ENCODE measurements at places on chromosomes 7 and 10.
A peak's percentile ranks its signal among the peaks of the same experiment; 100 is the strongest.

DNA sequence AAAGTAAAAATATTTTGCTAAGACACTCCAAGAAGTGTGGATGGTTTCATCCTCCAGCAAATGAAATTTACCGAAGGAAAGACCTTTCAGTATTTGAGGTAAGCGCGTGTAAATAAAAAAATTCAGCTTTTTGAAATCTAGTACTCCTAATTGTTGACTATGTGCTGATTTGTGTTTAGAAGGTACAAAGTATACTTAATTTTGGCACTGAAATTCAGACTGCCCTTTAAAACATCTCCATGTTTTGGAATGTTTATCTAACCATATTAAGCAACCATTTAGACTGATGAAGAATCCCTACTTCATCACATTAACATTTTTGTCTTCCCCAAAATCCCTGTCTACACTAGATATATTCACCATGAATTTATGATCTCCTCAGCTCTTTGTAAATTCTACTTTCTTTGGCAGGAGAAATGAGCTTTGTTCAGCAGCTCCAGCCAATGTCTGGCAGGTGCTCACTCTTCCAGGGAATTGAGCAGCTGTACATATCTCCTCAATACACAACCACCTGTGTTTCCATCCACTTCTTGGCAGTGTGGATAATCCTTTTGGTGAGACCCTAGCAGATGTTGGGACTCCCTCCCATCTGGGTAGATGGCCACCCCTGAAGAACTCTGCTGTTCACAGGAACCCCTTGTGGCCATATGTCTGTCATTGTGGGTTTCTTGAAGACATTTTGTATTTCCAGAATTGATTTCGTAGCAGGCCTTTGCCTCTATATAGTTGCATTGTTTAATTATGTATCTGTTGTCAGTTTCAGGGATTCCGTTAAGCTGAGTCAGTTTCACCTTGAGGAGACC, 129.4 kb upstream of the SAMD8 start:
- no peak for DNase-seq

DNA sequence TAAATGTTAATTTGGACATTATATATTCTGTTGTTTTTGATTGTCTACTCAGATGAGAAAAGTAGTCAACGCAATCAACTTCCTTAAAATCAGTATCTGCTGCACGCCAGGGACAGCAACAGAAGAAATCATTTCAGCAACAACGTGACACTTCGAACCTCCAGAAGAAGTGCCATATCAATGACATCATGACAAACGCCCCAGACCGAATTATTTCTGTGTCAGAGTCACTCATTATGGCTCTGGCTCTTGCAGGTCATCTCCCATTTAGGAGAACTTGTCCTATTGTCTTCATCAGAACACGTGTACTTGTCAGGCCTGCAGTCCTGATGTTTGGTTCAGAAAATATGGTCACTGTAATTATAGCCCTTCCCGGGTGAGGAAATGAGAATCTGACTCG, 276.3 kb downstream of the ADARB2 start:
- no peak for DNase-seq

GRCh38 chr7:27191161-27191731, 6.2 kb upstream of the HOXA11 start:
- DNase-seq: no peak

DNA sequence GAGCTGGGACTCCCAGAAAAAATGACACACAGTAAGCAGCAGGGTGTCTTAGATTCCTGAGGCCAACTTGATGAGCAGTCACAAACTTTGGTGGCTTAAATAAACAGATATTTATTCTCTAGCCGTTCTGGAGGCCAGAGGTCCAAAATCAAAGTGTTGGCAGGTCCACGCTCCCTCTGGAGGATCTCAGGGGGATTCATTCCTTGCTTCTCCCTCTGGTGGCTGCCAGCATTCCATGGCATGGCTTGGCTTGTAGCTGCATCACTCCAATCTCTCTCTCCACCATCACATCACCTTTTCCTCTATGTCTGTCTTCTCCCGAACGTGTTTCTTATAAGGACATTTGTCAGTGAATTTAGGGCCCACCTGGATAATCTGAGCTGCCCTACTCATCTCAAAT, 98.4 kb downstream of the OSBPL3 start:
- no peak for DNase-seq

DNA sequence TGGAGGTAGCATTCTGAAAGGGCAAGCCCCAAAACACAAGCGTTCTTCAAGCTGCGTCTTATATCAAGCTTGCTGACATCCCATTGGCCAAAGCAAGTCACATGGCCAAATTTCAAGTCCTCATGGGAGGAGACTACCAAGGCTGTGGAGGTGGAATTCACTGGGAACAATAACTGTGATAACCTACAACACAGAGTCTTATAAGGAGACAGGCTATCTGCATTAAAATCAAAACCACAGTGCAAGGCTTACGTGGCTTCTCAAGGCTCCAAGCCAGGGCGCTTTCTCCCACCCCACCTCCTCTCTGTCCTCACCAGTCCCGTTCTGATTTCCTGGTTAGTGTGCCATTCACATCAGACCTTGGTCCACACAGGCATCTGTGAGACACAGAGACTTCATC, 39.4 kb downstream of the ADRB1 start:
- no peak for DNase-seq

DNA sequence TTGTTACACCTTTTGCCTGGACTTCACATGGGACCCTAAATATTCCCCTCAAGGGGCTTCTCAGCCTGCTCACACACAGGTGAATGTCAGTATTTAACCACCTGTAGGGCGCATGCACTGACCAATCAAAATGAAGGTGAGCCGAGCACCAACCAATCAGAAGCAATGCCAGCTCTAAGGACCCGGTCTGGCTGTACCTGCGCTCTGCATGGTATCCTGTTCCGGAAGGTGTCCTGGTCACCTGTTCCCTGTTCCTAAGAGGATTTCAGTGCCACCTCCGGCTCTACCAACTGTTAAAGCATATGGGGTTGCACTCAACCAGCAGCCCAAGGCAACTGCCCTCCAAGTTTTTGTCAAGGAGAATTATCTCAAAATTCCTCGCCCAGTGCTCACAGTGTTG, 18.4 kb upstream of the CALN1 start:
- DNase-seq: no peak

GRCh38 chr10:102504976-102505300, 1.2 kb downstream of the SUFU start:
- DNase-seq: no peak

- DNase-seq: no peak
These were observed 99.9 kb upstream of the IL6 start for GRCh38 chr7:22627136-22627535.

DNA sequence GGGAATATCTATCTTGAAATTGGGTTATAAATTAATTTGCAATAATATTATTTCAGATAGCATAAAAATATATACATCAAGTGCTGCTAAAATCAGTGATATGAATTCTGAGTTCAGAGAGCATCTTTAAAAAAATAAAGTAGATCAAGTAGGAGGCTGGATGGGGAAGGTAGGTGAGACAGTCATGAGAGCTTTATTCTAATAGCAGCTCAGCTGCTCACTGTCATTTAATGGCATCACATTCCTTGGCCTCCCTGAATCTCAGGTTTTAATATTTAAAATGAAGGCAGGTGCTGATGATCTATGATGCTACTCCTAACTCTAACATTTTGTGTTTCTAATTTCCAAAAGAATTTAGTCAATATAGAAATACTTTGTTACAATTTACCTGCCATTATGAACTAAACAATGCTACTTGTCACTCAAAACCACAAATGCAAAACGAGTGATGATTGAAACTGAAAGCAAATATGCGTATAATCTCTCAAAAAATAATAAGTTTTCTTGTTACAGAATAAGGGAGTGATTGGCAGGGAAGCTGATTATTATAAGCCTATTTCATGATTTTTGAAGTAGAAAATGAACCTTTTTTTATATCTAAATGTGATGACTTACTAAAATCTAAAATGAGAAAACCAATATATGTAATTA, 147.6 kb upstream of the CSTF2T start:
- no peak for DNase-seq

DNA sequence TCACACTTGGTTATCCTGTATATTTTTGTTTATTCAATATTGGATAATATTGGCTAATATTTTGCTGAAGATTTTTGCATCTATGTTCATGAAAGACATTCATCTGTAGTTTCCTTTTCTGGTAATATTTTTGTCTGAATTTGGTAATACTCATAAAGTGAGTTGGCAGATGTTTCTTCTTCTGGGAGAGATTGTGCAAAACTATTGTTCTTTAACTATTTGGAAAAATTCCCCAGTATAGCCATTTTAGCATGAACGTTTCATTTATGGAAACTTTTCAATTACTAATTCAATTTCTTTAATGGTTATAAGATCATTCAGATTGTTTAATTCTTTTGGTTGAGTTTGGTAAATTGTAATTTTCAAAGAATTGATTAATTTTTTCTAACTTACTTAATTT, 560.8 kb upstream of the FZD8 start:
- DNase-seq: no peak

GRCh38 chr7:50477640-50478039, 27.5 kb upstream of the FIGNL1 start:
- DNase-seq: no peak

GRCh38 chr10:127024685-127025435, 119.6 kb downstream of the DOCK1 start:
- no peak for DNase-seq

DNA sequence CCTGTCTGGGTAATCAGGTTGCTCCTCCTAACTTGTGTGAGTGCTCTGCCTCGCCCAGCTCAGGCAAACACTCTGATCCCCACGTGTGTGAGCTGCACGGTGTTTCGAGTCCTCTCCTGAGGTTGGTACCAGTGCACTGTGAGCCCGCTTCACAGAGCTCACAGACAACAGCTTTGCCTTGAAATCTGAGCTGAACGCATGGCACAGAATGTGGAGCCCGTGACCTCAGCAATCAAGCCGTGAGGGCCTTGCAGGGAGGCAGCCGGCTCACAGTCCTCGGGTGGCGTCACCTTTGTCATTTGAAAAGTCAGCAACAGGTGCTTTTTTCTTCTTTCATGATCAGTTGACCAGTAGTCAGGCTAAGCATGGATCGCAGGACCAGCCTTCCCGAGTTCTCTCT, 60.2 kb upstream of the ADGRA1 start:
- DNase-seq: no peak

DNA sequence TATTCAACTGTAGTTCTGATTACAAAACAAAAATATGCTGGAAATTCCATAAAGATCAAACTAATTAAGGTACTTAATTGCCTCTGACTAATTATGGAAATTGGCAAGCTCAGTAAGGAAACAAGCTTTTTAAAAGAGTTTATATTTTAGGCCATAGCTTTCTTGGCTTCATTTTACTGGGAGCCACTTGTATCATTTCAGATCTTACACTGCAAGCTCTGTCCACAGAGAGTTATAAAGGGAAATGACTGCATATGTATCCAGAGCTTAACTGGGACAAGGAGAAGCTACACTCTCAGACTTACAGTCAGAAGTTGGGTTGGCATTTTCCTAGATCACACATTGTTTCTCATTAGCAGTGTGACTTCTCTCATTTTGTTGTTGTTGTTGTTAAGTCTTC, 92.4 kb downstream of the LRRN3 start:
- no peak for DNase-seq

DNA sequence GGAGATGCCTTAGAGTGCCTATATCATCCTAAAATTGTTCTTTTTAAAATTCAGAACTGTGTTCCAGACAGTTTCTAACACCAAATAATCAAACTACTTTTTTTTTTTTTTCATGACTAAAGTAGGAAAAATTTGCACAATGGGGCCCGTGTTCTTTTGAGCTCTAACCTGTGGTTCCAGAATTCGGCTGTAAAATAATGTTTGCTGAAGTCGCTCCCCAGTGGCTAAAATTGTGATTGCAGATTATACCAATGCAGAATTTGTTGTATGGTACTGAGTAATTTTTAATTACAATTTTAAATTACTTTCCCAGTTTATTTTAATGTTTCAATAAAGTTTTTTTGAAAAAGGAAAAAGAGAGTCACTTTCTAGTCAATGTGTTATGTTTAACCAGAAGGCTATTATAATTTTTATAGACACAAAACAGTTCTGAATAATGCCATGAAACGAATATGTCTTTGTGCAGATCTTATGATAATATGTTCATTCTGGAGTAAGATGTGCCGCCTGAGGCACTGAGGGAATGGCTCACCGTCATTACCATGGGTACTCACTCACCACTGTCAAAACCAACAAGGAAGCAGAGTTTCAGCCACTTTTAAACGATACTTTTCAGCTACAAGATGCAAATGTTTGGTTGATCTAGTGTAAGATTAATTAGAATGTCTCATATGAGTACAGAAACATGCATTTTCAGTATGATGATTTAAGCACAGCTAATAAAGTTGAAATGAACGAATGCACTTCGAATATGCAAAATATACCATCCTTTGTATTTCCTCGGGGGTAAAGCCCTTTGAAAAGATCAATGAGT, 173.6 kb downstream of the PRKCQ start:
- DNase-seq: no peak

GRCh38 chr10:103540722-103541121, 47.2 kb downstream of the NEURL1 start:
- DNase-seq: no peak

- no peak for DNase-seq
These were observed 74.8 kb upstream of the SVIL start for GRCh38 chr10:29709484-29710002.

- DNase-seq: no peak
These were observed 475.8 kb upstream of the C7orf33 start for GRCh38 chr7:148114804-148115203.

GRCh38 chr7:5423306-5423975, at the start of gene TNRC18:
TSS of gene TNRC18 (minus strand) at chr7:5423834. CDS start at chr7:5421246, 2,588 bp downstream.
- peak; percentile 14 for DNase-seq

DNA sequence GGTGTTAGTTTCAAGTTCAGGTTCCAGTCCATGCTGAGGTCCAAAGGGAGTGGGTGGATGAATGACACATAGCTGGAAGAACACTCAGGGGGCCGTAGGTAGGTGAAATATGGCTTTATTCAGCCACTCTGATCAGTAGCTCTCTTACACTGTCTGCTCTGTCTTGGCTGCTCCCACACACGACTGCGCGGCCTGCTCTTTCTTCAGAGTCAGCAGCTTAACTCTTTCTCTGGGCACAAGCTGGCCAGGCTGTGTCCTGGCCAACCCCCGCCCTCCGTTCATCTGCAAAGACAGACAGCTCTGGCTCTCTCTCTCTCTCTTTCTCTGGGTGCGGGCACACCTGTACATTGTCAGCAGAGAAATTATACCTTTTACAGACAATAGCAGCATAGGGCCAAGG, 317.4 kb upstream of the SORCS1 start:
- DNase-seq: no peak

GRCh38 chr7:83947260-83947659, 247.3 kb downstream of the SEMA3A start:
- no peak for DNase-seq

DNA sequence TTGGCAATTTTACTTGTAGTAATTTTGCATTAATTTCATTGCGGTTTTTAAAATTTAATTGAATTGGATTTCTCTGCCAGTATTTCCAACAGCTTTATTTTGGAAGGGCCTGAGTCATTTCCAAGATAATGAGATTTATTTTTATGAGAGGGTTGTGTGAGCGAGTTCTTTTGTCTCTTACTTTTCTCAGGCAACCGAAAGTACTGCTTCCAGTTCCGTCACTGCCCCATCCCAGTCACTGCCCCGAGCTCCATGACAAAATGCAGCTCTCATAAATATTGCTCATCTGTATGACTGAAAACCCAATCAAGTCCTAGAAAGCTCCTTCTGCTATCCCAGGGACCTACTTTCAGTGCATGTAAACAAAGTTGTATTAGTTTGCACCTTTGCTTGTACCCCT, 468.4 kb upstream of the SEMA3D start:
- no peak for DNase-seq

GRCh38 chr10:14118953-14119352, 211.8 kb downstream of the FRMD4A start:
- no peak for DNase-seq

- DNase-seq: no peak
These were observed 235.1 kb upstream of the MEOX2 start for GRCh38 chr7:15921576-15921975.

GRCh38 chr10:15461353-15462108, 90.4 kb upstream of the FAM171A1 start:
- no peak for DNase-seq

Data from stimulated activated effector memory CD8-positive, alpha-beta T cell treated with anti-CD3 and anti-CD28 coated beads, Interleukin-12 subunit alpha, Interleukin-12 subunit beta, amount 100 ng/mL, for 72 hours (primary cell).